Activated CD4-positive, alpha-beta T cell treated with anti-CD3 and anti-CD28 coated beads, Interleukin-2, Interleukin-4, amounts not matched to agents 100 ng/mL and 50 ng/mL, durations not matched to agents 16 hours and 8 hours (primary cell): ENCODE measurements at places on chromosomes 11 and 22.

GRCh38 chr11:69362315-69362714 is 68.4 kb downstream of the MYEOV start:
- DNase-seq, result no peak

GRCh38 chr22:36156515-36157419 is 3.8 kb downstream of the APOL3 start:
- peak; percentile 68 for DNase-seq

DNA sequence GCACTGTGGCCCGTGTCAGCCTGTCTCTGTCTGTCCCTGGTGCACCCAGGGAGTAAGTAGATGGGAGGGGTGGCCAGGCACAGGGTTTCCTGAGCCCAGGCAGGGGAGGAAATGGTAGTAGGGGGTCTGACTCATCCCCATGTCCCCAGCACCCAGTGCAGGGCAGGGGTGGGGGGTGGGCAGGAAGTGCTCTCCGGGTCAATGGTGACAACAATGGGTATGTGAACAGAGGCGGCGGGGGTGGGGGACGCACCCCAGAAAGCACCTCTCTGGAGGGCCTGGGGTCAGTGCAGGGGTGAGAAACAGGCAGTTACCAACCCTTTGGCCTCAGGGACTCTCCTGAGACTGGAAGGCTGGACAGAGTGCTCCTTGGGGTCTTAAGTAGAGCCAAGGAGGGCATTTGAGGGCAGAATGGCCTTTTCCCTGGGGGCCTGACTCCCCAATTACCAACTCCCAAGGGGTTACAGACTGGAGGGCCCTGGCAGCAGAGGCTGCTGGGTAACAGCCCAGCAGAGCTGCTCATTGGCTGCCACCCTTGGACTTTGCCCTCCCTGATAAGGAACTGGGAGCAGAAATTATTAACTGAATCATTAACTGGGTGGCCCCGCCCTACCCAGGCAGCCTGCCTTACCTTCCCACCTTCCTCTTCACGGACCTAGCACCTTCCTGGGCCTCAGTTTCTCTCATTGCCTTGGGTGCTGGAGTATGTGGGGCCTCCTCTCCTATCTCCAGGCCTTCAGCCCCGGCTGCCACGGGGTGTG is 4.2 kb downstream of the MYRF start:
- DNase-seq, result peak; percentile 34

DNA sequence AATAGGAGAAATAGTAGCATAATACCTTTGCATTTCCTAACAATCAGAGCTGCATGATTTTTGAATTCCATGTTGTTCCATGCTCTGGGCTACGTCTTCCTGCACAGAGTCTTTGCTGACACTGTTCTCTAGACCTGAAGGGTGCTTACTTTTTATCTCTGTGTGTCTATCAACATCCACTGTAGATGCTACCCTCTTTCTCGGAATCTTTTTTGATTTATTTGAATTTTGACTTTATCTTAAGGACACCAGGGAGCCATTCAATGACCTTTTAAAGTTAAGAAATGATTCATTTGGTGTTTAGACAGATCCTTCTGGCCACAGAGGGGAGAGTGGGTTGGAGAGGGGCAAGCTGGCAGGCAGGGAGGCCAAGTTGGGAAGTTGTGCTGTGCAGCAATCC is 90.1 kb downstream of the LDLRAD3 start:
- no peak for DNase-seq

DNA sequence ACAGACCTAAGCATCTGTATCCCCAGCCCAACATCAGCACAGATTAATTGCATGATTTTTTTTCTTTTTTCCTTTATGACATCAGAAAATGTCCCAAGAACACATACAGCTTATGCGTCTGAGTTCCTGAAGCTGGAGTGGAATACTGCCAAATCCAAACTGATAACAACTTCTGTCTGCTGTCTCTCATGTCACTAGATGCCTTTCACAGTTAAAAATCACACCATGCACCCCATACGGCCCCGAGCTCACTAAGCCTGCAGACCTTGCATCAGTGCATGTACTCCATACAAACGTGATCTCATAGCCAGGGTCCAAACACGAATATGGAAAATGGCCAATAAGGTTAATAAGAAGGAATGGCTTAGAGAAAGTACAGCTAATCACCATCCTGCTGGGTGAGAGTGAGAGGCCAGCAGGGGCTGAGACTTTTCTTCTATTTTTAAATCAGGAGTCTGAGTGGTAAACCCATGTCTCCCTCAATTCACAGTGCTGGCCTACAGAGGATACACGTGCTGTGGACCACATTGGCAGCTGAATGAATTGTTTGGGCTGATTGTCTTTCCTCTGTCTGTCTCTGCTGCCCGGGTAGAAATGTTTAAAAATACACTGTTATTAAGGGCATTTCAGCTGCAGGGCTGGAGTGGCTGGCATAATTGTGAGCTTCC is 350.6 kb upstream of the RAG2 start:
- DNase-seq, result no peak

- no peak for DNase-seq
Observed at GRCh38 chr11:39174196-39174595, 2285.3 kb downstream of the LRRC4C start.

GRCh38 chr11:14906578-14906977 is 14.5 kb upstream of the CYP2R1 start:
- DNase-seq, result no peak

- DNase-seq, result no peak
Observed at GRCh38 chr11:73750228-73750627, 10.6 kb downstream of the RAB6A start.

GRCh38 chr11:11940551-11940950 is 67.9 kb downstream of the DKK3 start:
- DNase-seq, result no peak

GRCh38 chr11:129396454-129396853 is 20.8 kb downstream of the BARX2 start:
- DNase-seq, result no peak
